Midbrain (tissue), 1 donor: ENCODE measurements at places on chromosomes 12 and 14.

- no peak for DNase-seq
Measured at GRCh38 chr14:105253329-105253682, 5.0 kb downstream of the BTBD6 start.

GRCh38 chr14:57559576-57559975 is 65.9 kb upstream of the CCDC198 start:
- no peak for DNase-seq

GRCh38 chr12:115953450-115953849 is 324.0 kb downstream of the MED13L start:
- DNase-seq, result no peak

GRCh38 chr14:101891471-101891870 is 72.9 kb upstream of the DYNC1H1 start:
- DNase-seq, result no peak
